Endodermal cell (in vitro differentiated cells): ENCODE measurements at places on chromosomes 5 and 9. TPM values are rescaled to one million over a fixed set of nuclear protein-coding genes. Genes with fewer than 3 reads are reported as not detected.

- H3K27me3 ChIP-seq: no peaks in the 10 kb centered on the region
- H3K4me1 ChIP-seq: no peaks in the 10 kb centered on the region
- DNase-seq: no peak
- H3K27ac ChIP-seq: no peak overlapping the region
These were observed 51.5 kb downstream of the FGF1 start for GRCh38 chr5:142634216-142635011.

DNA sequence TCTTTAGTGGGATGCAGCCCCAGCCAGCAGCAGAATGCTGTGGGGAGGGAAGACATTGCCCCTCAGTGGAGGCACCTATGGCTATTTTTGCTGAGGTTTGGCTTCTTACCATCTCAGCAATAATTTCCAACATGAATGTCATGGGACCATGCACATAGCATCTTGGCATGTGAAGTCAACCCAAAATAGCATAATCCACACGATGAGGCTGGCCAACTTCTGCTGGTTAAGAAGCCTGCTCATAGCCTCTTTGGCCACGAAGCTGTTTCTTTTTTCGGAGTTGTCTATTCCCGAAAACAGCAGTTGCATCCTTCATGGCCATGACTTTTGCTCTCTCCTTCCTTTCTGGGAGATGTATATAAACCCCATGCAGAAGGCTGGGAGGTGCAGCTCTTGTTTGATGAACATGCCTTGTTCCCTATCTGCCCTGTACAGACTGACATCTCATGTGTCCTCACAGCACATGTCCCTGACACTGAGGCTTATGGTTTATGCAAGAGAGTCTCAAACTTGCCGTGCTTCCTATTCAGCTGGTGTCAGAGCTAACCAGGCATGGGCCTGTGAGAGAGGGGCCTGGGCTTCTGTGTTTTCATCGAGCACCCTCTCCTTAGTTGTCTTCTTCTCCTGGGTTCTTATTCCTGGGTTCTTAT is 45.3 kb downstream of the SYK start:
- DNase-seq: no peak
- no peaks in the 10 kb centered on the region for H3K27me3 ChIP-seq
- H3K4me1 ChIP-seq: no peaks in the 10 kb centered on the region
- no peak overlapping the region for H3K4me3 ChIP-seq
- no peak overlapping the region for H3K27ac ChIP-seq

- H3K4me3 ChIP-seq: no peak overlapping the region
- no peaks in the 10 kb centered on the region for H3K27me3 ChIP-seq
- no peaks in the 10 kb centered on the region for H3K4me1 ChIP-seq
- no peak for DNase-seq
- no peak overlapping the region for H3K27ac ChIP-seq
These were observed 9.4 kb upstream of the AMACR start for GRCh38 chr5:34017254-34017653.

- H3K27me3 ChIP-seq: no peaks in the 10 kb centered on the region
- H3K4me3 ChIP-seq: no peak overlapping the region
- no peak for DNase-seq
- no peak overlapping the region for H3K27ac ChIP-seq
- H3K36me3 ChIP-seq: no peaks in the 10 kb centered on the region
These were observed 35.4 kb upstream of the MSH3 start for GRCh38 chr5:80619086-80619485.

GRCh38 chr9:36744678-36745077 is 172.0 kb downstream of the MELK start:
- peaks cover 23% of the 10 kb centered on the region for H3K27me3 ChIP-seq

DNA sequence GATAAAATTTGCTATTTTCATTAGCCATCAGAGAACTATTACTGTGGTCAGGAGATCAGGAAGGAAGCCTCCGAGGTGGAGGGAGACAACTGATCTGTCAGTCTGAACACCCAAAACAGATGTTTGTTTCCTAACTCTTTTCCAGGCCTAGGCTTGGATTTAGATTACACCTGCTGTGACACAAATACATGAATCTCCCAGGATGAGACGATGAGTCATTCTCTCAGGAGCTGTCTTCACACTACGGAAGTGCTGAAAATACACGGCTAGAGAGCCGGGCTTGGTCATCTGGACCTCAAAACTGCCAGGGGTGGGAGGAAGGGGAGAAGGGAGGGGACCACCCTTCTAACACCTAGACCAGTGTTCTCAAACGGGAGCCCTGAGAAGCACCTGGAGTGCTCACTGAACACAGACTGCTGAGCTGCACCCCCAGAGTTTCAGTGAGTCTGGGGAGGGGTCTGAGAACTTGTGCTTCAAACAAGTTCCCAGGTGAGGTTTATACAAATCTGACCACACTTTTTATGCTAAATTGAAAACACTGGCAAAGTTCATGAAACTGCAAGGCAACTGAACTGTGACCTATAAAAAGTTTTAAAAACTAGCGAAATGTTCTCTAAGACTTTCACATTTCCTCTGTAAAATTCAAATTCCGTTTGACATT is 80.3 kb upstream of the EQTN start:
- no peak overlapping the region for H3K27ac ChIP-seq
- peaks cover 6% of the 10 kb centered on the region for H3K4me1 ChIP-seq
- no peaks in the 10 kb centered on the region for H3K36me3 ChIP-seq
- no peak overlapping the region for H3K4me3 ChIP-seq

Gene KIF12
- total RNA-seq: 7.0 to 17.4 TPM (median 16.3 TPM) in 3 replicates

GRCh38 chr5:44665101-44665701 is 143.5 kb upstream of the MRPS30 start:
- no peak overlapping the region for H3K4me3 ChIP-seq
- no peak for DNase-seq
- no peak overlapping the region for H3K27ac ChIP-seq

DNA sequence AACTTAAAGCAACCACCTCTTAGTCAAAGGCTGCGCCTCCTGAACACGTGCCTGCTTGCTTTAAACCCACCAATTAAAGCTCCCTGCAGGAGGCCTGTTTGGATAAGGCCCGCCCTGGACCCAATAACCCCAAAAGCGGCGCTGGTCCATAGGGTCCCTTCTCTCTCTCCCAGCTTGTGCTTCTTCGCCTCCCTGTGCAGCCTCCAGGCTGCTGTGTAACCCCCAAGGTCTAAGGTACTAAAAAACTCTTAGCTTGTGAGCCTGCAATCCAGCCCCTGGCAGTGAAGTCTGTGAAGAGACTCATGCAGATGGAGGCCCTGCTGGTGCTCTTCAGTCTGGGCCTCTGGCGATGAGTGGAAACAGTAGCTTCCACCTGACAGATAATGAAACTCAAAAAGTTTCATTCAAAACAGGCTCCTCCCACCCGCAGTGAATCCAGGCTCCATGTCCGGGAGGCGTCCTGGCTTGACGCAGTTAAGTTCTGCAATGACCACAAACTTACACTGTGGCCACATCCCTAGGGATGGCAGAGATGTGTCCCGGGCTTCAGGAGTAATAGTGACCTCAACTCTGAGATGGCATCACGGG is 97.3 kb downstream of the PRRT1B start:
- no peak overlapping the region for H3K4me3 ChIP-seq
- H3K36me3 ChIP-seq: peaks cover 29% of the 10 kb centered on the region
- DNase-seq: no peak
- no peak overlapping the region for H3K27ac ChIP-seq

- DNase-seq: no peak
- H3K4me1 ChIP-seq: no peaks in the 10 kb centered on the region
- H3K27me3 ChIP-seq: peaks cover 9% of the 10 kb centered on the region
- H3K4me3 ChIP-seq: no peak overlapping the region
These were observed 100.7 kb downstream of the MTX3 start for GRCh38 chr5:79890119-79890929.

- no peak overlapping the region for H3K4me3 ChIP-seq
- peak; percentile 53 for DNase-seq
- H3K27ac ChIP-seq: no peak overlapping the region
These were observed 33.1 kb downstream of the CRB2 start for GRCh38 chr9:123389070-123389469.

- no peaks in the 10 kb centered on the region for H3K36me3 ChIP-seq
- no peaks in the 10 kb centered on the region for H3K4me1 ChIP-seq
- DNase-seq: no peak
- H3K27me3 ChIP-seq: no peaks in the 10 kb centered on the region
- H3K4me3 ChIP-seq: no peak overlapping the region
- no peak overlapping the region for H3K27ac ChIP-seq
These were observed 18.6 kb downstream of the ANKRD33B start for GRCh38 chr5:10582512-10582897.

Gene FYB1
- total RNA-seq: not detected in 3 replicates

DNA sequence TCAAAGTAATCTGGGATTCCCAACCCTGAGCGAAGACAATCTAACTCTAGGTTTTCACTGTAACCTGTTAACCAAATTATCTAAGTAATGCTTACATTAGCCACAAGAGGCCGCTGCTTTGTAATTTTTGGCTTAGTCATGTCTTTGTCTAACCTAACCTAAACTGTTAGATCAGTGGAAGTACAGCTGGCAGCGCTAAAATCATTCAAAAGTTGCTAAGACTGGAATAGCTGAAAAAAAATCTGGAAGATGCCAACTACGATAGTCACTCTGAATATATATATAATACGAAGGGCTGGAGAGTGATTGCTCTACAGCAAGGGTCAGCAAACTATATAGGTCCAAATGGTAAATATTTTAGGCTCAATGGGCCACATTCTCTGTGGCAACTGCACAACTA is 60.2 kb downstream of the FBXO38 start:
- DNase-seq: peak; percentile 79
- peaks cover 7% of the 10 kb centered on the region for H3K27me3 ChIP-seq
- peaks cover 37% of the 10 kb centered on the region for H3K36me3 ChIP-seq
- H3K27ac ChIP-seq: no peak overlapping the region
- H3K4me1 ChIP-seq: peaks cover 10% of the 10 kb centered on the region

Gene PKD2L2
- total RNA-seq: not detected in 2 replicates

- no peak for DNase-seq
- H3K4me1 ChIP-seq: no peaks in the 10 kb centered on the region
- H3K36me3 ChIP-seq: no peaks in the 10 kb centered on the region
- no peak overlapping the region for H3K27ac ChIP-seq
- H3K4me3 ChIP-seq: no peak overlapping the region
- H3K27me3 ChIP-seq: no peaks in the 10 kb centered on the region
These were observed 76.3 kb downstream of the SEMA4D start for GRCh38 chr9:89421595-89421994.

Gene DAPK1
- total RNA-seq: 77.5 to 117 TPM (median 117 TPM) in 3 replicates

DNA sequence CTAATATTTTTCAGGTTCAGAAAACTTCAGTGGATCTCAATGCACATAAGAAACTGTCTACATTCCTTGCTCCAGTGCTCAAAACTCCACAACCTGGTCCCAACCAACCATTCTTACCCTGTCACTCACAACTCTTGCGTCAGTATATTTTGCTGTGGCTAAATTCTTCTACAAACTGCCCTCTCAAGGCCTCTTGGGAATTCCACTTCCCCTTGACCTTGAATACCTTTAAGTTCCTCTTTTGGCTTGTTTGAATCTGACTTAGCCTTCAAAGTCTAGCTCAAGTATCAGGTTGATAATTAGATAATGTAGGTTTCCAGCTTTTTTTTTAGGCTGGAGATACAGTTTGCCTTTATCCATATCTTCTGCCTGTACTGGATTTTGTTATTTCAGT is 128.3 kb downstream of the SLF1 start:
- DNase-seq: no peak
- no peaks in the 10 kb centered on the region for H3K36me3 ChIP-seq
- no peak overlapping the region for H3K4me3 ChIP-seq
- no peaks in the 10 kb centered on the region for H3K4me1 ChIP-seq

Gene WDR38
- total RNA-seq: not detected in 3 replicates

GRCh38 chr5:6783787-6784186 is 70.6 kb downstream of the TENT4A start:
- no peak overlapping the region for H3K4me3 ChIP-seq
- H3K27me3 ChIP-seq: no peaks in the 10 kb centered on the region
- H3K27ac ChIP-seq: no peak overlapping the region
- H3K36me3 ChIP-seq: no peaks in the 10 kb centered on the region
- H3K4me1 ChIP-seq: no peaks in the 10 kb centered on the region

DNA sequence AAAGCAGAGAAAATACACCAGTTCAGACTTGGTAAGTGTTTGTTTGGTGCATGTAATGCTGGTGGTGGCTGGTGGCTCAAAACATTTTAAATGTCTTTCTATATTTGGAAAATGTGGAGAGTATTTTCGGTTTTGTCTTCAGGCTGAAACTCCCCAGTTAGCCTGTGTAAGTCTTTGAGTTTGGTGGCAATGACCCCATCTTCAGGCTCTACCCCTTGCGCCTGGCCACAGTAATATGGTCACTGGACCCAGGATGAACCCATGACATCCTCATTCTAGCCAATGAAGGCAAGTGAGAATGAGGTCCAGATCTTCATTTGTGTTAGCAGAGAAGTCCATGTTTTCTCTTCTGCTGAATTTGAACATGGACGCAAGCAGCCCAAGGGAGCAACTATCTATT is 422.6 kb downstream of the BRINP1 start:
- no peaks in the 10 kb centered on the region for H3K36me3 ChIP-seq
- no peak overlapping the region for H3K27ac ChIP-seq
- H3K4me3 ChIP-seq: no peak overlapping the region
- no peaks in the 10 kb centered on the region for H3K27me3 ChIP-seq

Gene CHSY3
- total RNA-seq: 0.73 to 2.4 TPM (median 2.0 TPM) in 3 replicates

GRCh38 chr9:108813951-108814601 is 41.7 kb downstream of the ACTL7B start:
- no peaks in the 10 kb centered on the region for H3K4me1 ChIP-seq
- H3K27ac ChIP-seq: no peak overlapping the region
- DNase-seq: peak; percentile 51
- H3K36me3 ChIP-seq: no peaks in the 10 kb centered on the region

DNA sequence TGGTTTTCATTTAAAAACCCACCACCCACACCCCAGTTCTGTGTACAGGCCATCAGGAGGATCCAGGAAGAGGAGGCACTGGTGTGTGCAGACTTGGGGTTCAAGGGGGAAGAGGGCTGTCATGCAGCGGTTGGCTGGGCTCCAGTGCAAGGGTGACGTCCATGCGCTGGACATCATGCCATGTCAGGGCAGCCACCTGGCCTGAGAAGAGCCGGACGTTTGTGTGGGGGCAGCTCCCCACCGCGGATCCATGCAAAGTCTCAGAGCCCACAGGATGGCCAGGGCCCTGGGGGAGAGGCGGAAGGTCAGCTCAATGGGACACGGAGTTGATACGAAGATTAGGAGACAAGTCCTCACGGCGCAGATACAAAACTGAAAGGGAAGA is 11.1 kb downstream of the BRD9 start:
- no peak for DNase-seq
- H3K27me3 ChIP-seq: no peaks in the 10 kb centered on the region

GRCh38 chr5:80411589-80412219 is 3.8 kb downstream of the ZFYVE16 start:
- no peak overlapping the region for H3K27ac ChIP-seq
- H3K36me3 ChIP-seq: peaks cover 21% of the 10 kb centered on the region
- no peak for DNase-seq

DNA sequence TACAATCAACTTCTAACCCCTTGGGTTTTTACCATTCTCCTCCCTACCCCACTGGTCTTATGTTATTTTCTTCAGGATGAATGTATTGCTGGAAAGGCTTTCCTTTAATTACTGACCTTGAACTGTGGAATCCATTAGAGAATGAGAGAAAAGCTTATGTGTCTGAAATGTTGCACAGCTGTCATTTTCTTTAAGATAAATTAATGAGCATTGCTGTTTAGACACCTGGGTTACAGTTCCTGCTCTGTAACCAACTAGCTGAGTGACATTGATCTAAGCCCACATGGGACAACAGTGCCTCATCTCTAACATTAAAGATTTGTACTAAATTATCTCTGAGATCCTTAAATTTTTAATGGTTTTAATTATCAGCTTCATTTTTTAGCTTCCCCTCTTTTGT is 507.0 kb downstream of the TAF11L14 start:
- H3K4me3 ChIP-seq: no peak overlapping the region
- no peak overlapping the region for H3K27ac ChIP-seq
- no peaks in the 10 kb centered on the region for H3K36me3 ChIP-seq
- no peaks in the 10 kb centered on the region for H3K4me1 ChIP-seq

Gene C5orf52
- not detected in 3 replicates for total RNA-seq

Gene COL23A1
- total RNA-seq: 50.2 to 61.6 TPM (median 52.1 TPM) in 3 replicates
